ENCODE measurements at places on chromosomes 5 and 9.
A peak's percentile ranks its signal among the peaks of the same experiment; 100 is the strongest.

GRCh38 chr9:123725389-123725788 lies 204.5 kb downstream of the DENND1A start:
- no peak for DNase-seq

- peak; percentile 15 for DNase-seq
These were observed 637 bp upstream of the SMC5 start for GRCh38 chr9:70257991-70258691.

DNA sequence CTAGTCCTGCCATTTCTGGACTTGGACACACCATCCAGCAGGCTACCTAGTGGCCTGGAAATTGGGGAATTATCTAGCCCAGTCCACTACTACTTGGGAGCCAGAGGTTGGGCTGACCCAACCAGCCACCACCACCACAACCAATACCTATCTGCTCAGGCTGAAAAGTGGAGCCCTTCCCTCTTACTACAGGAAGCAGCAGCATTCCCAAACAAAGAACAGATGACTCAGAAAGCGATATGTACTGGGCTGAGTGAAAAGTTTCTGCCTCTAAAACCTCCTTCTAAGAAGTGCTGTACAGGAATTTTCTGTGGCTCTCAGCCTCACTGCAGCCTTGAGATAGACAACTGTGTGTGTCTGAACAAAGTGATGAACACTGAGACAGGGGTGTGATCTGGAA lies 279.4 kb downstream of the CDH10 start:
- no peak for DNase-seq

GRCh38 chr9:97923529-97924108 lies 1.3 kb upstream of the TRMO start:
- DNase-seq, result peak; percentile 64

DNA sequence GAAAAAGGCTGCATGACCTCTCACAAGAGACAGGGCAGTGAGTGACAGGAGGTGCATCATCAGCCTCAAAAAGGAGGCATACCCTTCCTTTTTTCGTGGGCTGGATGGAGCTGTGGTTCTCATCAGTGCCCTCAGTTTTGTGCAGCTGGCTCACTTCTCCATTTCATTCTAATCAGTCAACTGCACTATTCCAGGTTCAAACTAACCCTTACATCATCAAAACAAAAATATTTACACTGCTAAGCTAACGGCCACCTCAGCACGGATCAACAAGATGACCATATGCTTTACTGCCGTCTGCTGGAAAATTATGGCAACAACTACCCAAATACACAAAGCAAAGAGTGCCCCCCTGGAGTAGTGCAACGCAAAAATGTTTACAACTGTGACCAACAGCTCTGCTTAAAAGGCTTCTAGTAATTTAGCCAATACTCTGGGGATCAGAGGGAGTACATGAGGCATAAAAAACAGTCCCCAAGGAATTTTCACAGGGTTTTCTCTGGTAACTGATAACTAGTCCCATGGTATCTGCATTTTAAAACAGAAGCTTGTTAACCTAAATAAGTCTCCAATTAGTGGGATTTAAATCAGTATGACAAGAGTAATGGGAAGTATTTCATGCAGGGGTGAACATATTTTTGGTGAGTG lies 10.8 kb downstream of the KCNV2 start:
- no peak for DNase-seq

DNA sequence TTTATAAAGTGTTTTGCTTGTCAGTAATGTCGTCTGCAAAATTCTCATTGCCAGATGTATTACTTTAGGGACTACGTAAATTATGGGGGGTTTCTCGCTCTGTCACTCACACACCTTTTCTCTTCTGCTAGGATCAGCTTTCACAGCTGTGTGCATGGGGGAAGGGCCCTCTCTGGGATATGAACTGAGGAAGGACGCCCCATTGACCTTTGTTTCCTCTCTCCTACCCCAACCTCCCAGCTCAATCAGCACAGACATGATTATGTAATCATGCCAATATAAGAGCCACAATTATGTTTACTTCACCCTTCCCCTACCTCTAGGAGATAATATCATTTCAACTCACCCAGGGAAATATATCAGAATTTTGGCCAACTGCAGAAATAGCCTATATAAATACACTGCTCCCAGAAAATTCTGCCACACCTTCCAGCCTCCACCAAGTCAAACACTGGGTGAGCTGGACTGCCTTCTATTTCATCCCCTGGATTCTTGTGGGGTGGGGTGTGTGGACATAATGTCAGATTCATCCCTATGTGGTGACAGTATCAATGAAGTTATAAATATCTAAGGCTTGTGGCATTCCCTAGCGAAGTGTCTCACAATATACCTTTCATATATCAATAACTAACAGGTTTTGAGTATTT lies 12.6 kb upstream of the SEMA5A start:
- DNase-seq, result no peak

GRCh38 chr9:133112663-133113026 lies 8.4 kb downstream of the RALGDS start:
- DNase-seq, result peak; percentile 46

DNA sequence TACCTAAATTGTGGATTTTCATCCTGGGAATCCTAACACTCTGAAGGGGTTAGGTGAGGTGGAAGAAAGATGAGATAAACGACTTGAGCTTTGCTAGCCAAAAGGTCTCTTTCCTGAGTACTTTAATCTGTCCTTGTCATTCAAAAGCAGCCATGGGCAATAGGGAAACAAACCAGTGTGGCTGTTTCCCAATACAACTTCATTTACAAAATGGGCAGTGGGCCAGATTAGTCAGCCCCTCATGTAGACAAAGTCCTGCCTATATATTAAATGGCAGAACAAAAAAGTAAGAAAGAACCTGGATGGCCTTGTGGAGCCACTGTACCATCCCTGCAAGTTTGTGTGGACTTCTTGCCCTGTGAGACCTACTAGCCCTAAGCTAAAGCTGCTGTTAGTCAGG lies 51.0 kb upstream of the NFIL3 start:
- DNase-seq, result no peak

DNA sequence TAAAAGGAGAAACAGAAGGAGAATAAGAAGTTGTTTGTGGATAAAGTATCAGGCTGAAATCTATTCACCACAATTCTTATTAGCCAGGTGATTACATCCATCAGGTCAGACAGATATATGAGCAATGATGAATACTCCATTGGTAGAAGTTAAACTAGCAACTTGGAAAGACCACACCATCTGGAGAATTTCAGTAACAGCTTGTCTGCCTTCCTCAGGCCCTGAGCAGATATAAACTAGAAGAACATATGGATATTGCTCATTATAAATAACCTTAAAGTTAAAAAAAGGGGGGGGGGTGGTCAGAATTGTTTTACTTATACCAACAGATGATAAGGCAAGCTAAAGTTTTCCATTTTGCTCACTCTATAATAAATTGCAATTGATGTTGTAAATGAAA lies 10.4 kb downstream of the DAB2 start:
- no peak for DNase-seq

- no peak for DNase-seq
These were observed 28.7 kb downstream of the TTC23L start for GRCh38 chr5:34867660-34868059.

GRCh38 chr5:73960426-73960825 lies 334.4 kb downstream of the ARHGEF28 start:
- DNase-seq, result no peak

- no peak for DNase-seq
These were observed 135.6 kb downstream of the DAB2IP start for GRCh38 chr9:121786998-121787422.

- DNase-seq, result no peak
These were observed 7.9 kb downstream of the WWC1 start for GRCh38 chr5:168299372-168299771.

DNA sequence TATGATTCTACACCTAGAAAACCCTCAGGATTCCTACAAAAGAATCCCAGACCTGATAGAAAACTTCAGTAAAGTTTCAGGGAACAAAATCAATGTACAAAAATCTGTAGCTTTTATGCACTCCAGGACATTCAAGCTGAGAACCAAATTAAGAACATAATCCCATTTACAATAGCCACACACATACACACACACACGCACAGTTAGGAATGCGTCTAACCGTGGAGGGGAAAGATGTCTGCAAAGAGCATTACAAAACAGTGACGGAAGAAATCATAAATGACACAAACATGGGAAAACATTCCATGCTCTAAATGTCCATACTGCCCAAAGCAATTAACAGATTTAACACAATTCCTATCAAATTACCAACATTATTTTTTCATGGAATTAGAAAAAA lies 51.4 kb upstream of the CAST start:
- no peak for DNase-seq

- DNase-seq, result no peak
These were observed 113.8 kb upstream of the PUM3 start for GRCh38 chr9:2957656-2958200.

DNA sequence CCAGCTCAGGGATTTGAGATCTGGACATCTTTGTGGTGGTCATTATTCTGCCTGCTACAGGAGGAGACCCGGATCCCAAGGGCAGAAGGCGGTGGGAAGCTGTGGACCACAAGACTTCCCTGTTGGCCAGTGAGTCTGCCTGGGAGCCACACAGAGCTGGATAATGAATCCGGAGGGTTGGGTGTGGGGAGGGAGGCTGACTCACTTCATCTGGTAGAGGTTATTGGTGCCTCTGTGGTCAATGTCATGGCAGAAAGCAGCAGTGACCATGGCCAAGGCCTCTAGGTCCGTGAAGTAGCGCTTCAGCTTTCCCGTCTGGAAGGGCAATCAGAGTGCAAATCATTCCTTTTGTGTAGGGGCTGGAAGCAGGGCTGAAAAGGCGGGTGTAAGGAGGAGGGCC lies 58.5 kb downstream of the PDE6A start:
- no peak for DNase-seq
